ENCODE measurements at places on chromosomes 4 and X.

GRCh38 chr4:26088433-26088928 is 174.5 kb downstream of the SMIM20 start:
- DNase-seq: peak; percentile 18

- DNase-seq: no peak
Observed at GRCh38 chr4:95516528-95517017, 32.2 kb downstream of the UNC5C start.

GRCh38 chr4:10075953-10076391 is 40.6 kb downstream of the WDR1 start:
- DNase-seq: no peak

GRCh38 chr4:137994853-137995252 is 247.3 kb downstream of the SLC7A11 start:
- DNase-seq: no peak

- no peak for DNase-seq
Observed at GRCh38 chr4:185020293-185020808, 2.1 kb downstream of the HELT start.

GRCh38 chr4:178275671-178276360 is 833.6 kb upstream of the AGA start:
- DNase-seq: no peak

GRCh38 chr4:166049036-166049435 is 176.0 kb downstream of the TLL1 start:
- DNase-seq: no peak

DNA sequence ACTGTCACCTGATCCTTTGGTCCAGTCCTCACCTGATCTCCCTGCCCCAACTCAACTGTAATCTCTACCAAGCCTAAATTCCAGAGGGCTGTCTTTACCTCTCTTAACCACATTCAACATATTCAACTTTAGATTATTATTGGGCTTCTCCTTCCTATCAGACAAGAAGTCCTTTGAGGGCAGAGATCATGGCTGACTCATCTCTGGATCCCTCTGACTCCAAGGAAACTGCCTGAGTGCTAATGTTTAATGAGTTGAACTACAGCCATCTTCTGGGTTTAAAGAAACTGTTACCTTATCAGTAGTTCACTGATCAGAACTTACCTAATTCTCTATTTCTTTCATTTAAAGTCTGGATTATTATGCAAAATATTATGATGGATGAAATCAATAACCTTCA is 135.7 kb downstream of the GPC3 start:
- DNase-seq: no peak

DNA sequence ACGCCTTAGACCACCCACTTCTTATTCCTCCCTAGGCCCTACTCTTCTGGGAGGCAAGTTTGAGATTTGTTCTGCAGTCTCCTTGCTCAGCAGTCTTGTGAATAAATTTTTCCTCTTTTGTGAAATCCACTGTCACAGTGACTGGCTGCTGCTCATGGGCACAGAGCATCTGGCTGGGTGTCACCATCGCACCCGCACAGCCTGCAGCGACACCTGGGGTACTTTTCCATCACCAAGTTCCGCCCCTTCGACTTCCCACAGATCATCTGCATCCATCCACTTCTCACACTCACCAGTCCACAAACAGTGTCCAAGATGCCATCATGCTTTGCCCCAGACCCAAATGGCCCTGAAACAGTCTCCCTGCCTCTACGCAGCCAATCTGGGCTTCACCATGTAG is 36.4 kb upstream of the AFAP1 start:
- no peak for DNase-seq

- no peak for DNase-seq
Observed at GRCh38 chr4:158782551-158783360, 13.9 kb downstream of the FNIP2 start.

GRCh38 chrX:115650916-115651315 is 89.9 kb downstream of the PLS3 start:
- no peak for DNase-seq

GRCh38 chrX:56766554-56767347 is 37.7 kb downstream of the NBDY start:
- no peak for DNase-seq

- DNase-seq: no peak
Observed at GRCh38 chr4:88451205-88451604, 5.7 kb upstream of the HERC5 start.

DNA sequence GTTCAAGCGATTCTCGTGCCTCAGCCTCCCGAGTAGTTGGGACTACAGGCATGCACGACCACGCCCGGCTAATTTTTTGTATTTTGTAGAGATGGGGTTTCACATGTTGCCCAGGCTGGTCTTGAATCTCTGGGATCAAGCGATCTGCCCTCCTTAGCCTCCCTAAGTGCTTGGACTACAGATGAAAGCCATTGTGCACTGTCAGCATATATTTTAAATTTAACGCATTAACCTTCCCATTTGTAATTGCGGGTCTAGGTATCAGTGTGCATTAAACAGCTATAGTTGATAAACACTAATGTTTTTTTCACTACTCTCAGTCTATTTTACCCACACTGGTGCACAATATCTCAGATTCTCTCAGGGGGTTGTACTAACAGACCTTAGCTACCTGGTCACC is 1930.8 kb downstream of the C4orf33 start:
- no peak for DNase-seq

- DNase-seq: no peak
Observed at GRCh38 chr4:101556842-101557241, 209.5 kb upstream of the PPP3CA start.

GRCh38 chrX:46354481-46354880 is 190.7 kb downstream of the ZNF674 start:
- no peak for DNase-seq

DNA sequence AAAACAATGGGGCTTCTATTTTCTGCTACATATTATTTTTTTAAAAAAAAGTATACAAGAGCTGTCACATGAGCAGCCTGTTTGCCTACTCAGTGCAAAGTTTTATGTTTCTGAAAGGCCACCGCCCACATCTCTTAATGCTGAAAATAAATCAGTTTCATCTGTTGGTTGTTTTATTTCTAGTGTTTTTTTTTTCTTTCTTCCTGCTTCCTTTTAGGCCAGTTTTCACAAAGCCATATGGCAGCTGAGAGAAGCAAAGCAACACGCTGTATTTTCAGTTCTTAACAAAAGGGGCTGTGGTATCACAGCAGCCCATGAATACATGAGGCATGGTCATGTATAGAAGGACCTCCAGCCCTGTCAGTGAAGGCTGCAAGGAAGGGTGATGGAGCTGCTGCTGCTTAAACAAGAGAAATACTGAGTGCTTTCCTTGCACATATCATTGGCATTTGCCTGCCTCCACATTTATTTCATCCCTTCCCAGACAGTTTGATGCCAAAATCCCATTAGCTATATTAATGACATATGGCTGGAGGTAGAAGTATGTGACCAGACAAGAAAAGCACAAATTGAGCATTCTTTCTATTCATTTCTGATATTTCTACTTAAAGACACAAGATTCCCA is 172.5 kb downstream of the PCDH18 start:
- no peak for DNase-seq

GRCh38 chrX:57282568-57282967 is 3.9 kb upstream of the FAAH2 start:
- DNase-seq: no peak

DNA sequence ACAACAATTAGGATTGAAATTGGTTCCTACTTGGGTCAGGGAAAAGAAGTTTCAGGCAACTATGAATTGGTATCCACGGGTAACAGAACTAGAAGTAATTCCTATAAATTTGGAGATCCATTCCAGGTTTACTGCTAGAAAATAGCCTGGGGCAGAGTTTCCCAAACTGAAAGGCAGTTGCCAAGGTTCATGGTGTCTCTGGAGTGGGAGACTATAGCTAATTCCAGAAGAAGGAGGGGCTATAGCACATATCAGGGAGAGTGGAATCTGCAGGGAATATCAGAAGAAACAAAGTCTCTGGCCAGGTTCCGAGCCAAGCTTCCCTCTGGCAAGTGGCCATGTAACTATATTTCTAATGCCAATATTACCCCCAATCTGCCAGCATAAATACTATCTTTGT is 166.3 kb downstream of the GALNTL6 start:
- DNase-seq: no peak

DNA sequence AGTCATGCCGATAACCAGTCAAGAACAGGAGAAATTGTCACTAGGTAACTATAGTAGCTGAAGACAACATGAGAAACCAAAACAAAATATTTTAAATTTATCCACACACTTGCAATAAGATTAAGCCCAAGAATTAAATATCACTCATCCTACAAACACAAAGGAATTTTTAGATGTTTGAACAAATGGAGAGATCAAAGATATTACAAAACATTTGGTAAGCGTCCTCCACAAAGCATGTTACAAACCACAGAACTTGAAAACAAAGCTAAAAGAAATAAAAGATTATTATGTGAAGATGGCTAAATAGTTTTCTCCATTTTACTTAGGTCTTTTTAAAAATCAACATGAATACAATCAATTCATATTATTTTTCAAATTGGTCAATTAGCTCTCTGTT is 631.9 kb upstream of the INTU start:
- no peak for DNase-seq

DNA sequence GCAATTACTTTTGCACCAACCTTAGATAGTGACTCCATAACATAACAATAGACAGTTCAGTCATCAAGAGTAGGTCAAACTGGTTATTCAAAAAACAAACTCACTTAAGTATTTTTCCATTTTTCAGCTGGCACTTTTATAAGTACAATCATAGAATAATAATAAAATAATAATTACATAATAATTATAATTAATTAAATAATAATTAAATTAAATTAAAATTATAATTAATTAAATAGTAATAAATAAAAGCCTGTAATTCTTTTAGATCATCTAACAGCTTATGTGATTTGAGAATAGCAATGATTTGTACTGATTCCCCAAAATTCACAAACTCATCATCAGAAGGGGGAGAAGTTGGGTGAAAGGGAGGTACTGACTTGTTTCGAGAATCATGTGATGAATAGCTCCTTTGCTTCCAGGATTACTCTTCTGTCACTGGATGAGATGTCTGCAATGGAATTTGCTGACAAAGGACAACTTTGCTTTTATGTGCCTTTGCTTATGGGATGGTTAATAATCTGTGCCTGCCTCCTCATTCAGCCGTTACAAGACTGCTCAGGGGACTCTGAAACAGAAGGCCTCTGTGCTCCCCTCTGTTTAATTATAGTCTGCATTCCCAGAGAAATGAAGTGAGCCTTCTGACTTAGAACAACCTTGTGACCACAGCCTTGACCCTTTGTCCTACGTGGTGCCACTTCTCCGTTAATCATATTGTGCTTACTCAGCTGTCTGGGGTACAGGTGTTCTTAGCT is 104.8 kb upstream of the ENPEP start:
- DNase-seq: no peak

- DNase-seq: no peak
Observed at GRCh38 chrX:107574054-107574683, 54.1 kb upstream of the PRPS1 start.

GRCh38 chr4:70895405-70895804 is 6.8 kb upstream of the MOB1B start:
- peak; percentile 44 for DNase-seq

- no peak for DNase-seq
Observed at GRCh38 chr4:6204871-6205566, 4.7 kb upstream of the JAKMIP1 start.

- no peak for DNase-seq
Observed at GRCh38 chr4:57494821-57495220, 384.6 kb upstream of the IGFBP7 start.

DNA sequence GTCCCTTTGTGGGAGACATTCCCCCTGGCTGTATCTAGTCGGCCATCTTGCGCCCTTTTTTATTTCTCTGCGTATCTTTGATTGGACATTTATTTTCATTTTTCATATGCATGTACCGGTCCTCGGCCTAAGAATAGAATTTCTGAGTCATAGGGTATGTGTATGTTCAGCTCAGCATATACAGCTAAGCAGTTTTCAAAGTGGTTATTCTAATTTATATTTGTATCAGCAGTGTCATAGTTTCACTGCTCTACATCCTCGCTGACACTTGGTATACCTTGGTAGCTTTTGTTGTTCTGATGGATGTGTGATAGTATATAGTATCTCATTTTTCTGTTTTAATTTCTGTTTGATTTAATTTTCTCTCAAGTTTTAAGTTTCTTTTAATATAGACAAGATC is 38.7 kb downstream of the BEX3 start:
- DNase-seq: no peak

DNA sequence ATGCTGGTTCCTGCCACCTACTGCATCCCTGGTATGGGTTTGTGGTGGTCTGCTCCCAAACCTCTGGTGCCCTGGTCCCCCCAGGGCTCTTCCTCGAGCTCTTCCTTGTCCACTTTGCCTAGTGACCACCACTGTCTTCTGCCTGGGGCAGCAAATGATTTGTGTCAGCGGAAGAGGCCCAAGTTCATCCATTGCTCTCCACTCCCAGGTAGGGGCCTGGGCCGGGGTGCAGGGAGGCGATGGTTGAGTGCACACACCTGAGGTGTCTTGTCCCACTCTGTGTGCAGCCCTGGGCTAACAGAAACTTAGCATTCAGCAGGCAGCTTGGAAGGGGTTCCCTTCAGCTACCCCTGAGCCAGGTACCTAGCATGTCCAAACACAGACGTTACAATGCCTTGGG is 75.6 kb upstream of the SOX3 start:
- no peak for DNase-seq

DNA sequence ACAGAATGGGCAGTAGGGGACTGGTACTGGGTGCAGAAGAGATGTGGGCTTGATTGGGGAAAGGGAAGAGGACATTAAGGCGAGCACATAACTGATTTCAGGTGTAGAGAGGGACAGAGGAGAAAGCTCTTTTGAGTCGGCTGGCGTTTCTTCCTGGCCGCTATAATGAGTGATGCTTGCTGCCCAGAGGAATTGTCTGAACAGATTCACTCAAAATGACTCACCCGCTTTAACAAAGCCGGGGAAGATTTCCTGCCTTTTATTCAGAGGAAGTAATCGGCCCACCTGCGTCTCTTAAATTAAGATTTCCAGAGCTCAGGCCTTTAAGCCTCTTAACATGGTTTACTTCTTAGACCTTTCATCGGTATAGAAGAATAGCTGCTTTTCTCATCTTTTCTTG is 102.1 kb upstream of the AP1S2 start:
- DNase-seq: no peak

DNA sequence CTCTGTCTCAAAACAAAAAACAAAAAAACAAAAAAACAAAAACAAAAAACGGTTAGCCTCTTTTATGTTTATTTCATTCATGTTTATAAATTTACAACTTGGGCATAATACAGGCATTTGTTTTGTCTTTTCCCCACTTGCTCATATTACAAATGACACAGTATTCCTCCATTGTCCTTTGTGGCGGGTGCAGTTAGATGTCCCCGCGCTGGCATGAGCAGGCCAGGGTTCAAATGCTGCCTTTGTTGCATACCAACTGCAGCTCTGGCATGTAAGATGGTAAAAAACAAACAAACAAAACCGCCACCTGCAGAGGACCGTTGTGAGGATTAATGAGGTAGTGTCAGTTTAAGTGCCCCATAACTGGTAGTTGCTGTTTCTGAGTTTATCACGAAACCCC is 16.1 kb upstream of the HPF1 start:
- DNase-seq: no peak
